ENCODE measurements at places on chromosomes 5 and 9.

- no peak for DNase-seq
Observed at GRCh38 chr9:135246248-135247205, 159.1 kb downstream of the OLFM1 start.

DNA sequence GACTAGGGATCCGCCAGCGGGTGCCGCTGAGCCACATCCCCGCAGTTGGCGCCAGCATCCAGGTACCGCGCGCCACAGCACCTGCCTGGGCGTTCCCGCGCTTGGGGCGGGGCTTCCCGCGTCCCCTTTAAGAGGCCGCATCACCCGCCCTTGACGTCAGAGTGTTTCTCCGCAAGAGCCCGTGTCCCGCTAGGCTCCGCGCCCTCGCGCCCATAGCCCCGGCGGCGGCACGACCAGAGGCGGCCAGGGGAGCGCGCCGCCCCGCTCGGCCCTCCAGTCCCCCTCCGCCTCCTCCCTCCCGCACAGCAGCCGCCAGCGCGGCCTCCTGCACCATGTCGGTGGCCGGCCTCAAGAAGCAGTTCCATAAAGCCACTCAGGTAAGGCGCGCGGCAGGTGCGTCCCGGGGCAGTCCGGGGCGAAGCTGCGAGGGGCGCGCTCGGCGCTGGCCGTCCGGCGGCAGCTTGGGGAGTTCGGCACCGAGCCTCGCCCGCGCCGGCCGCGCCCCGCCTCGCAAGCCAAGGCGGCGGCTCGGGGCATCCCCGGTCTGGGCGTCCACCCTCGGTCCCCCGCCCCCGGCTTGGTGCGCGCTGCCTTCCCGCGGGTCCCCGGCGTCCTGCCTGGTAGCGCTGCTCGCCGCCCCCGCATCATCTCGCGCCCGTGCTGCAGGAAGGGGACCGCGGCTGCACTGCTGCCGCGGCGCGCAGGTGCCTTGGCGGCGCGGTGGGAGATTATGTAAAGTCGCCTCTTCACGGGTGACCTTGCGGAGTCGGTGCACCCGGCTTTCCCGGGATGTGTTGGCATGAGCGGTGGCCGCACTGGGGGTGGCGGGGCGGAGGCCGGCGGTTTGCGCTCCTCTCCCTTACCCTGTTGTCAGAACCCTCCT lies at the start of gene SH3GL2:
Gene SH3GL2 (plus strand): TSS at position 156 of the 883 bp plus-strand sequence.
- peak; percentile 29 for DNase-seq

DNA sequence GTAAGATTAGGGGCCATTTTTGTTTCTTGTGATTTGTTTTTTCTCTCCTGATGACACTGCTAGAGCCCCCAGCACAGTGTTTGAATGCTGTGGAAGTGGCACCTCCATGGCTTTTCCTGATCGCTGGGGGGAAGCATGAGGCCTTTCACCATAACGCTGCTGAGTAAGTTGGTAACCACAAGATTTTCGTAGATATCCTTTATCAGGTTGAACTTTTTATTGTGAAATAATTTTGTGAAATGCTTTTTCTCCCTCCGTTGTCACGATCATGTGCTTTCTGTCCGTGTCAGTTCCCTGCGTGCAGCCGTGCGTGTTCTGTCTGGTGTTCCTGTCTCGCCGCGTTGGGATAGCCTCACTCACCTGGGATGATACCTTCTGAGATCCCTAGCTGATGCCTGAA lies 59.4 kb downstream of the EHMT1 start:
- no peak for DNase-seq

DNA sequence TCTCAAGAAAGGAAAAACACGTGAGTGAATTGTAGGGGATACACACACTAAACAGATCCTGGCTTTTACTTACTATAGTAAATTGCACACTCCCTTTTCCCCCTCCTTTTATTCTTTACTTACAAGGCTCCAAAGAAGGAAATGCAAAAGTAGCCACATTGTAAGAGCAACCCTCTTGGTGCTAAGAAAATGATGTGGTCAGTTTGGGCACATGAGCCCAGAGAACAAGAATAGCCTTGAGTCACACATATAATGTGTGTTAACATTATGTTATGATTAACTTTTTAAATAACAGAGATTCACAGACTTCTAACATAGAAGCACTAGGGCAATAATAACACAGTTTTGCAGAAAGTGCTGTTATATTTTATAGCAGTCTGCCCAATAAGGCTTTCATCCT lies 48.5 kb downstream of the PCSK5 start:
- DNase-seq, result no peak

GRCh38 chr5:172015346-172015745 lies 8.9 kb upstream of the FBXW11 start:
- DNase-seq, result no peak

DNA sequence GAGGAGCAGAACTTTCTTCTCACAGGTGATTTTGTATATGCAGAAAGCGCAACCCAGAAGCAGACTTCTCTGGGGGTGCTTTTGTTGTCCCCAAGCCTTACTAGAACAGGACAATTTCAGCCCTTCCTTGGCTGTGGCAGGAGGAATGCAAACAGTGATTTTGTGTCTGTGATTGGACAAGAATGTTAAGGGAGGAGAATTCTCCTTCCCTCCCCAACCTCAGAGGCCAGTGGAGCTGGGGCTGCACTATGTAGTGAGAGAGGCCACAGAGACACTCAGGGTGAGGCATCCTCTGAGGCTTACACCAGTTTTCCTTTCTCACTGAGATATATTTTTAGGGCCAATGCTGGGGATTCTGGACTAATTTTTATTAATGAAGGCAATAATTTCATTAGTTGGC lies 58.8 kb downstream of the ZNF366 start:
- DNase-seq, result no peak

- no peak for DNase-seq
Observed at GRCh38 chr9:99778308-99778707, 43.4 kb upstream of the NR4A3 start.

DNA sequence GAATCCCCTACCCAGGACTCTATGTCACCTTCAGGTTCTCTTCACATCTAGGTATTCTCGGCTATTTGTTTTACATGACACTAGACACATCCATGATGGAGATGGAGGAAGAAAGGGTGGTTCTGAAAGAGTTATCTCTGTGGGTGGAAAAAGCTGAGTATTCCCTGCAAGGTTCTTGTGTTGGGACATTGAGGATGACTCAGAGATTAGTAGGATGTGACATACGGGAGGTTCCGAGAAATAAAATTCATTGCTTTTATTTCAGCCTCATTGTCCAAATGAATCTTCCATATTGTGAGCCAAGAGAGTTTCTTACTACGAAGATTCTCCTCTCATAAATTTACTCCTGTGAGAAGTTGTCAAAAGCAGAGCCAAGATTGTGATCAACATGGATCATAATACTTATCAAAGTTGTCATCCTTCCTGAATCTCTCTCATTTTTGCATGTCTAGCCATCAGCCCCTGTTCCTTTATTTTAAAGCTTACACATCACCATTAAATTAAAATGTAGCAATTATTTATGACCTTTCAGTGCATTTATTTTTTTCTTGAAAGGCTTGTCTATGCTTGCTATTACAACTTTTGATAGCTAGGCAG lies 370.0 kb downstream of the PSAT1 start:
- no peak for DNase-seq

DNA sequence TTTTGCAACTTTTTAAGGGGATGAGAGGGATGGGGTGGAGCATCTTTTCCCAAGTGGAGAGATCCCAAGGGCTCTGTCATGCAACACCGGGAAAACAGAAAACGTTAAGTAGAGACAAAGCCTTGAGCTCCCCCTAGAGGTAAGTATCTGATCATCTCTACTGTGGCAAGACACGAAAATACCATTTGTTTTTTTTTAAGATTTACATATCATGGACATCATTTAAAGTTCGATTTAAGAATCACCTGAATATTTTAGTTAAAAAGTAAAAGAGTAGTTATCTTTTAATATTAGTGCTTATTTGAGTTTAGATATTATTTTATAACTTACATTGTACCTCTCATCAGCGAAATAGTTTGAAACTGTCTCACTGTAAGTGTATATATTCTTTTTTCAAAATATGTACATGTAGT lies 200.4 kb downstream of the LRRC70 start:
- DNase-seq, result peak; percentile 61

DNA sequence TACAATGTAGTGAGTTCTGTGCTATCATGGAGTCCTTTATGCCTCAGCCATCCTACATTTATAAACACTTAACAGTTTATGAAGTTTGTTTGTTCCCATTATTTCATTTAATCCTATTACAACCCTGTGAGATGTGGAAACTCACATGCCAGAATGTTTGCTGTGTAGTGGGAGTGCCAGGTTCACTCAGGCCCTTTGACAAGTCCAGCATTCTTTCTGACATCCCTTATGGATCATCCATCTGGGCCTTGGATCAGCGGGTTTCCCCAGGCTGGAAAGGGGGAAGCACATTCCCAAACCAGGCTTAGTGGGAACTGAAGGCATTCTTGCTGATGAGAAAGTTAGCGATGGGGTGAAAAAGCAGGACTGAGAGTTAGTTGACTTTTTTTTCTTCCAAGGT lies 128.1 kb upstream of the OTULINL start:
- DNase-seq, result no peak

DNA sequence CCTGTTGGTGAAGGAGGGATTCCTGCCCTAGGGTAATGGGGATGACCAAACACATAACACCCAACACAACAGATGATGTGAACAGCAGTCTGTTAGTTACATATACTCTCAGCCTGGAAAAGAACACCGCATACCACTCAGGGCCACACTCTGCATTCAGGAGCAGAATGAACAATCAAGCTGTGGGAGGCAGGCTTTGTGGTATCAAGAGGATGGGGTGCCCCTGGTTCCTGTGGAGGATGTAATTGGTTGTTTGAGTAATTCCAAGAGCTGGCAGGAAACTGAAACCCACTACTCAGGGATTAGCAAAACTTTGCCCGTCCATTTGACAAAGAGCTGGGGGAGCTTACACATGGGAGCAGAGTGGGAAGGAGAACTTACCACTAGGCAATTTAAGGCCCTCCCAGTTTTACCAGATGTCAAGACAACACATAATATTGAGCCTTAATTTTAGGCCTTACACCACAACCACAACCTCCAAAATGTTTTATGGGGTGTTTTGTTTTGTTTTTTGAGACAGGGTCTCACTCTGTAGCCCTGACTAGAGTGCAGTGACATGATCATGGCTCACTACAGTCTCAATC lies 15.6 kb upstream of the PRKAA1 start:
- no peak for DNase-seq
